ENCODE measurements at places on chromosomes 6 and 20. TPM values are rescaled to one million over a fixed set of nuclear protein-coding genes. Genes with fewer than 3 reads are reported as not detected.

Gene MUC22
- not detected for total RNA-seq

Gene ID4
- 0.83 TPM for total RNA-seq

Gene NRSN1
- total RNA-seq, result not detected

Gene EPPIN
- total RNA-seq, result not detected

Gene AGPAT4
- total RNA-seq, result 6.9 TPM

Gene FBXO5
- 6.9 TPM for total RNA-seq

Gene RIN2
- 61.4 TPM for total RNA-seq

Gene GABRR1
- total RNA-seq, result not detected

Gene HRH3
- not detected for total RNA-seq
